K562 (cell line): ENCODE measurements at places on chromosomes 2 and 18. TPM values are rescaled to one million over a fixed set of nuclear protein-coding genes. Genes with fewer than 3 reads are reported as not detected.

GRCh38 chr2:229273006-229273722 lies 2.1 kb upstream of the PID1 start:
- no peaks in the 10 kb centered on the region for H3K4me1 ChIP-seq
- H3K27me3 ChIP-seq, result no peaks in the 10 kb centered on the region
- DNase-seq, result no peak
- H3K36me3 ChIP-seq, result no peaks in the 10 kb centered on the region

The RUFY4 gene
- not detected in 2 replicates for total RNA-seq

The CFC1 gene
- total RNA-seq, result not detected in 2 replicates

DNA sequence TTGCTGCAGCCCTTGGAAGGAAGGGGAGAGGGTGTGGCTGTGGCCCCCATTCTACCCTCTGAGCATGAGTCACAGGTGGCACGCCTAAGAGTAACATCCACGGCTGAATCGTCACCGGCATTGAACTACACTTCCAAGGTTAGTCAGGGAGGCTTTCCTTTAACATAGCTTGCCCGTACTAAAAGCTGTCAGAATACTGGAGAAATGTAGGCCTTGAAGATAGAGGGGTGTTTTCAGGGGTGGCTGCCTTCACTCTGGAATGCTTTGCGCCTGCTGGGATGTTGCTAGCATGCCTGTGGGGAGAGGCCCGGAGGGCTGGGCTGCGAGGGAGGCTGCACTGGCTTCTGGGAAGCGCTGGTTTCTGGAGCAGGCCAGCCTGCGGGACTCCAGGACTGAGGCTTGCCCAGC lies 333.7 kb downstream of the AGAP1 start:
- H3K27me3 ChIP-seq, result no peaks in the 10 kb centered on the region
- no peaks in the 10 kb centered on the region; the same call in 1 of the 2 replicates for H3K4me1 ChIP-seq
- no peaks in the 10 kb centered on the region for H3K36me3 ChIP-seq
- H3K27ac ChIP-seq, result no peak overlapping the region
- H3K4me3 ChIP-seq, result no peak overlapping the region
- DNase-seq, result no peak

DNA sequence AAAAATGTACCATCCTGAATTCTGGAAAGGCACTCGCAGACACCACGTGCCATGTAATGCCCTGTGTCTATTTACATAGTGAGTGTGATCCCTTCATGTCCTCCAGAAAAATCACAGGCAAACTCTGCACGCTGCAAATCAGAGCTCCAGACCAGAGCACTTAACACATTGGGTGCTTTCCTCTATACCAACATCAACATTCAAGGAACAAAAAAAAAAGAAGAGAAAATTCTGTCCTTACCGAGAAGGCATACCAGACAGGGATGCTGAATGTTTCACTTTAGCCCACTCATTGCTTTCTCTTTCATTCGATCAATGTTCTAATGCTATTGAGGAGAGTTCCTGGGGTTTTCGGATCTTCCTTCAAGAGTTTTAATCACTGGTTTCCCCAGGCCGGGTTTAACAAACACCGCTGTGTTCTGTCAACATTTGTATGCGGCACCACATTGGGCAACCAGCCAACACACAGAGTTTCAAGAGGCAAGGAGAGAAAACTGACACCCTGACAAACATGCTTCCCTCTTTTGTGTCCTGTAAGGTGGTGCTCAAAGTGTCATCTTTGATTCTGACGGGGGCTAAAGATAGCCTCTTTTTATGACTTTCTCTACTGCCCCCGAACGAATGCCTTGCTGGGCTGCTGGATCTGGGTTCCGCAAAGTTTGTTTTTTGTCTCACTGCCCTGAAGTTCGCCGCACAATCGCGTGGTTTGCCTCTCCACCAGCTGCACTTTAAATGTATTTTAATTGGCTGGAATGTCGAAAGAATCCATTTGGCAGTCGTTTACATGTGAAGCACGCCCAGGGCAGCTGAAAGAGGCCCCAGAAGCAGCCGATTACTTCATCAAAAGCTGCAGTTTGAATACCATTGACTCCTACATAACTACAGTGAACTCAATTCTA lies 106.4 kb upstream of the NCKAP5 start:
- no peak for DNase-seq
- no peak overlapping the region for H3K4me3 ChIP-seq
- no peaks in the 10 kb centered on the region for H3K4me1 ChIP-seq
- no peak overlapping the region for H3K27ac ChIP-seq
- H3K36me3 ChIP-seq, result no peaks in the 10 kb centered on the region
- H3K27me3 ChIP-seq, result no peaks in the 10 kb centered on the region

DNA sequence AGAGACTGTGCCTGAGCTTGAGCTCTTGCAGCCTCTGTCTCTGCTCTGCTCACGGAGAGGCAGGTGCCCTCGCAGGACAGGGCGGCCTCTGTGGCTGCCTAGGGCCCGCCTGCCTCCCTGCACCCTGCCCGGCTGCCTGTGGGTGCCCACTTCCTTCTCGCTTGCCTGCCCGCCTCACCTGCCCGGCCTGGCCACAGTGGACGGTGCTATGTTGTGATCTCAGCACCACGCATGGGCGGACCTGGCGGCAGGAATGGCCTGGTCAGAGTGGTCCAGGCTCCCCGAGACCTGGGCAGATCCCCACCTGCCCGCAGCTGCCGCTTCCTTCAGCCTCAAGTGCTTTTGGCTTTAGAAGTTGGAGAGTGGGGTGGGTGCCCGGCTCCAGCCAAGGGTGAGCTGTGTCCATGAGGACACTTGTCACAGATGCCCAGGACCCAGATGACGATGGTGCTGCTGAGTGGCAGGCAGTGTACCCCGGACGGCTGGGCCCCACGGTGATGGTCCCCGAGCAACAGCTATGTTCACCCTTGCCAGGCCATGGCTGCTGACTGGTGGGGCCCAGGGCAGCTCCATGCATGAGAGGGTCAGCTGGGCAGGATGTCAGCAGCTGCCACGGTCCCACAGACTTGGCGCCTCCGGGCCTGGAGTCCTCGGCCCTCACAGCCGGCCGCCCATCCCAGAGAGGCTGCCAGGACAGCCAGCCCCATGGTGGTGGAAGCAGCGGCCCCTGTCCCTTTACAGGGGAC lies 25.3 kb downstream of the RTP5 start:
- peaks cover 14% of the 10 kb centered on the region for H3K4me1 ChIP-seq
- no peaks in the 10 kb centered on the region; the same call in 1 of the 2 replicates for H3K27me3 ChIP-seq
- H3K27ac ChIP-seq, result no peak overlapping the region
- no peak overlapping the region for H3K4me3 ChIP-seq

DNA sequence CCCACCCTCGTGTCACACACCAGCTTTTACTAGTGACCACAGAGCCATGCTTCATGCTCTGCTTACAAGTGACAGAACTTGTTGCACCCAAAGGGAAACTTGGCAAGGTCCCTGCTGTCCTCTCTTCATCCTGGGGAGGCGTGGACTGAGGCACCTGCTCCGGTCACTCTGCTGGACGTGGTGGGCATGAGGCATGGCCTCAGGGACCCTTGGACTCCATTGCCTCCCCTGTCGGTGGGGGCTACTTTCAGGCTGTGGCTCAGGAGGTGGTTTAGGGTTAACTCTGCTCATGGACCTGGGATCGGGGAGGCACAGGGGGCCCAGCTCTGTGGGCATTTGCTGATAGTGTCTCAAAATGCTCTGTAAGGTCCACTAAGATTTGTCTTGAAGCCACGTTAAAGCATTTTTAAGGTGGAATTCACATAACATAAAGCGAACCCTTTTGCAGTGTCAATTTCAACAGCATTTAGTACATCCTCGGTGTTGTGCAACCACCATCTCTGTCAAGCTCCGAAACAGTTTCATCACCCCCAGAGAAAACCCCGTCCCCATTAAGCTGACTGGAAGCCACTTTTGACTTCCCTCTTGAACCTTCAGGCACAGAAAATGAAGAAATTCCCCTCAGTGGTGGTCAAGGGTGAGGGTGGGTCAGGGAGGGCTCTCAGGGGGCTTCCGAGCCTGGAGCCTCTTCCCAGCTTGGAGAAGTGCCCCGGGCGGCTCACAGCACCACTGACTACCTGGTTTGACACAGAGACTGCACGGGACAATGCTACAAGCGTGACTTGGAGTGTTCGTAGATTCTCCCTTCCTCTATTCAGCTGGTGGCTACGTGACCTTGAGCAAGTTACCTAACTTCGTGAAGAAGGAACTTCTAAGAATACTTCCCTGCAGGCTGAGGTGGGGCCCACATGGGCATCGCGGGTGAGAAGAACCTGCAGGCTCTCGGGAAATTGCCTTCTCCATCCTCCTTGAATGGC lies 100.0 kb upstream of the HDAC4 start:
- H3K27ac ChIP-seq, result no peak overlapping the region
- H3K27me3 ChIP-seq, result peaks cover 4% of the 10 kb centered on the region; the same call in 1 of the 3 replicates
- H3K4me3 ChIP-seq, result no peak overlapping the region
- H3K4me1 ChIP-seq, result no peaks in the 10 kb centered on the region; the same call in 1 of the 2 replicates

DNA sequence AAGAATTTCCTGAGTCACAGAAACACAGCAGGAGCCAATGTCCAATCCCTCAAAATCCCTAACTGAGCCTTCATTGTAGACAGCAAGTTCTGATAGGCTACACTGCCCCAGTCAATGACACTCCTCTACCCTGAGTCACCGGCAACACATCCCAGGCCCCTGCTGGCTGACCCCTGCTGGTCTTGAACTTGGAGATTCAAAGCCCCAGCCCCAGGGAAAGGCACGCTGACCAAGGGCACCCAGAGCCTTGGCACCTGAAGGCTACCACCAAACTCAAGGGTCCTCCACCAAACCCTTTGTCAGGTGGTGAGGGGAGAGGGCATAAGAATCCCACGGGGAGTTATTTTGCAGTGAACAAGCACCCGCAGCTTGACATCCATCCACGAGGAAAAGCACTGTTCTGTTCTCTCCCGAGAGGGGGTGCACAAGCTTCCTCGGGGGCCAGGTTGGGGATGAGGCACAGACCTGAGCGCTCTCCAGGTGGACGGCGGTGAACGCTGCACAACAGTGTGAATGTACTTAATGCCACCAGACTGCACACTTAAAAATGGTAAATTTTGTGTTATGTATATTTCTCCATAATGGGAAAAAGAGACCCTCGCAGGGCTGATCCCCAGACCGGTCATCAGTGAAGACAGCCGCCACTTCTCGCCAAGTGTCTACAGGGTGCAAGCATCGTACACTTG lies 46.9 kb downstream of the TFCP2L1 start:
- H3K36me3 ChIP-seq, result no peaks in the 10 kb centered on the region
- H3K4me1 ChIP-seq, result no peaks in the 10 kb centered on the region
- no peak overlapping the region for H3K27ac ChIP-seq
- H3K27me3 ChIP-seq, result peaks cover 37% of the 10 kb centered on the region; the same call in 2 of the 3 replicates
